ENCODE measurements at places on chromosomes 7 and 10.

GRCh38 chr7:35512716-35513115 is 182.2 kb downstream of the HERPUD2 start:
- no peak for DNase-seq

- DNase-seq: no peak
Observed at GRCh38 chr7:42292991-42293521, 56.0 kb upstream of the GLI3 start.

DNA sequence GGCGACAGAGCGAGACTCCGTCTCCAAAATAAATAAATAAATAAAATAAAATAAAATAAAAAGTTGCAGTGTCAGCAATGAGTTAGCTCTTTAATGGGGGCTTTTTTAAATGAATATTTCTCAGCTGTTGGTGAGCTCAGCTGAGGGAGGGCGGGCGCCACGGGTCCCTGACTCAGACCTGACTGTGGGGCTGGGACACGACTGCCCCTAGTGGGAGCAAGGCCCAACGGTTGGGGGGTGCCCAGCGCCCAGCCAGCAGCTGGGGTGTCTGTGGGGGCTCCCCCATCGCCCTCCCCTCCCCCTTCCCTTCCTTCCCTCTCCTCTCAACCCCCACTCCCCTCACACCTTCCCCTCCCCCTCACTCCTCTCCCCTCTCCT is 46.6 kb downstream of the PWWP2B start:
- peak; percentile 78 for DNase-seq

GRCh38 chr7:151167197-151167961 is at the start of gene GBX1:
Gene GBX1, minus strand, starts transcription at chr7:151167694. Its CDS starts 146 bp downstream, at chr7:151167548.
- no peak for DNase-seq

DNA sequence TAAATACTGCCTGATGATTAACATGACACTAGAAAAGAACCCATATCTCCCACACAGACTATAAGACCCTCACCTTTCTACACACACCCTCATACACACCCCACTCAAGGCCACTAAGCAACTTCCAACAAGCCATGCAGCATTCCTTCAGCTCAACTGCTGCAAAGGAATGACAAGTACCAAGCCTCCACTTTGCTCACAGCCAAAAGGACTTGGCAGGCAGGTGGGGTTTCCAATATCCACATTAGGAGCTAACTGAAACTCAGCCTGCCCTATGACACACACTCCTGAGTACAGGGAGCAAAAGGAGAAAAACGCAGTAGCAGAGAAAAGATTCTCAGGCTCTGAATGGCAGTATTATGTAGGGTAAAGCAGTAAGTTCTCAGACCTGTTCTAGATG is 13.4 kb downstream of the USP54 start:
- no peak for DNase-seq

- DNase-seq: no peak
Observed at GRCh38 chr7:113247198-113247597, 128.8 kb upstream of the SMIM30 start.

GRCh38 chr7:135369405-135369804 is 135.8 kb downstream of the STRA8 start:
- DNase-seq: no peak

GRCh38 chr10:128306966-128307365 is 180.7 kb upstream of the MKI67 start:
- no peak for DNase-seq

DNA sequence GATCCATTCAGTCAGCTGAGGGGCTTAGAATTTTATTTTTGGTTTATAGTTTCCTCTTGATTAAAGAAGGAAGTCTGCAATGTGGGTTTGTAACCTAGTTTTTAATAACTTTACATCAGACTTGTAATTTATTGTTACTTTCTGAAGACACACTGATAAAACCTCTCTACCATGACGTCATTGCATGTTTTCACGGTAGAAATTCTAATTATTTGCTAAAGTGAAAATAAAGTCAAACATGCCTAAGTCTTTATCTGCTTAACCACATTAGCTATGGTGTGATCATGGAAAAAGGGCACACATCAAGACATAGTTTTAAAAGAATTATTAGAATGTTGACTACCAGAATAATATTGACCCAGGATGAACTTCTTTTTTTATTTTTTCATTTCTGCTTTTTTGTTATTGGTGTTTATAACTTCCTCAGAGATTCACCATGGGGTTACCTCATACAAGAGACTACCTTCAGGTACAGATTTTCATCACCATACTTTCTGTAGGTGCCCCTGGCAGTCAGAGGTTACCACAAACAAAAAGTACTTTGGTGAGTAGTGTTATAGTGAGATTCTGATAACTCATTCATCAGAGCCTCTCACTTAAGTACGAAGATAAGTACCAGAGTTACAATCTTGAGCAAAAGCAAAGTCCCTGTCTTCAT is 7.0 kb upstream of the PANK1 start:
- no peak for DNase-seq

DNA sequence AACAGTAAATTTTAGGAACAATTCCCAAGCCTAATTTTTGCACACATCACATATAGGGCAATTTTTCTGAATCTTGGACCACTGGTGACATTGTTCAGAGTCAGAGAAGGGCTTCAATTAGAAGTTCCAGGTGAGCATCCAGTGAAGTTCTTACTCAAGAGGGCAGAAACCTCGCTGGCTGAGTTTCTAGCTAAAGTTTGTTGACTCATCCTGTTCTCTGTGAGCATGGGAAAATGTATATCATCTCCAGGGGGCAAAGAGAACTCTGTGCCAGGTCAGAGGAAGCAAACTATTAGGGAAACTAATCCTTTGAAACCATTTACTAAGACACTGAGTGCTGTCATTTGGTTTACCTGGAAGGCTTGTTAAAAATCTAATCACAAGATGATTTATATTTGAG is 695.6 kb upstream of the IGFBP3 start:
- no peak for DNase-seq

GRCh38 chr7:134513169-134513752 is 14.1 kb upstream of the AKR1B10 start:
- peak; percentile 25 for DNase-seq

DNA sequence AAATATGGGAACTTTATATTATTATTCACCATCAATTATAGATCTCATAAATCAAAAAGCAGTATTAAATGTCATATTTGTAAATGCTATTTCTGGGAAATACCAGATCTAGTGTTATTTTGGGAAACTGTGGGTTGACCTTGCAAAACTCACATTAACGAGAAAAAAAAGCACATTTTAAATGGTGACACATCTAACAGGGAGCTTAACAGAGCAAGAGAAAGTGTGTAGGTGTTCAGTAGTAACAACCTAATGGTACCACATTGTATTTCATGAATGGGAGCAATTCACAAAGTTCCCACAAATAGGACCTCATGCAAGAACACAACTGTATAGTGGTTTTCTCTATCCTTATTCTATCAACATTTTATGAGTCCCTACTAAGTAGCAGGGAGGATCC is 26.2 kb upstream of the HDAC9 start:
- no peak for DNase-seq

DNA sequence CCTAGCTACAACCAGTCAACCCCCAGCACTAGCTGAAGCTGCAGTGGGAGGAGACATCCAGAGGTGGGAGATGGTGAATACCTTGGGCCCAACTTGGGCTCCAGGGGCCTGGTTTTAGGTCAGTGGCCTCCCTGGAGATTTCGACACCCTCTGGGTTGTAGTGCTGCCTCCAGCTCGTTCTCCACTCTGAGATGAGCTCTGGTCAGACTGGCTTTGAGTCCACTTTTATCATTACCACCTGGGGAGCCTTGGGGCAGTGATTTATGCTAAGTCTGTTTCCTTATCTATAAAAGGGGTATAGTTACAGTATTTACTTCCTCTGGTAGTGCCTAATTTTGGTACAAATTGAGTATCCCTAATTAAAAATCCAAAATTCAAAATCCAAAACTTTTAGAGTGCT is 22.8 kb downstream of the PPIA start:
- no peak for DNase-seq

DNA sequence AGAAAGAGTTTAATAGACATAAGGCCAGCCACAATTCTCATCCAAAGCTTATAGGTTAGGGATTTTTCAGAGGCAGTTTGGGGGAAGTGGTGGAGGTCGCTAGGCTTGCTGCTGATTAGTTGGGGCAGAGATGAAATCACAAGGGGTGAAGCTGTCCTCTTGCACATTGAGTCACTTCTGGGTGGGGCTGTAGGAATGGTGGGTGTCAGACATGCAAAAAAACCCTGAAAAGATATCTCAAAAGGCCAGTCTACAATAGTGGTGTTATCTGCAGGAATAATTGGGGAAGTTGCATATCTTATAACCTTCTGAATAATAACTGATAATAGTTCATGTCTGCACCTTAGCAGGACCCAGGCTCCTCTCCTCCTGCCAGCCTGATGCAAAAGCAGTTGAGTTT is 2.1 kb downstream of the FAM24B start:
- DNase-seq: no peak

DNA sequence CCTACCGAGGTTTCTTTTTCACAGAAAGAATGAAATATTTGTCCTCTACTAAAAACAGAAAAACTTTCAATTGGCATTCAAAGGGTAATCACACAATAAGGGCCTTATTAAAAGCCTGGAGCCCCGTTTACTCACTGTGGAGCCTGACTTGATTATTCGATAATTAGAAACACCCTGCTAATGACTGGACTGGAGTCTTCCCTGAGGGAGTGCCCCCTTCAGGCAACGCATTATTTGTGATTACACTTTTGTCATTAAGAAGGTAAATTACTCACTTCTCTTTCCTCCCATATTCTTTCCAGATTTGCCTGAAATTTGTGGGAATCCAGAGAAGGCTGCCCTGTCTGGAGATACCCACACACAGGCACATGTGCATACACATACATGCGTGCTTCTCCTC is 444.2 kb upstream of the NPVF start:
- no peak for DNase-seq

GRCh38 chr7:54860843-54861242 is 101.8 kb upstream of the SEC61G start:
- DNase-seq: no peak

- no peak for DNase-seq
Observed at GRCh38 chr10:99660662-99661376, 1.5 kb downstream of the ENTPD7 start.

DNA sequence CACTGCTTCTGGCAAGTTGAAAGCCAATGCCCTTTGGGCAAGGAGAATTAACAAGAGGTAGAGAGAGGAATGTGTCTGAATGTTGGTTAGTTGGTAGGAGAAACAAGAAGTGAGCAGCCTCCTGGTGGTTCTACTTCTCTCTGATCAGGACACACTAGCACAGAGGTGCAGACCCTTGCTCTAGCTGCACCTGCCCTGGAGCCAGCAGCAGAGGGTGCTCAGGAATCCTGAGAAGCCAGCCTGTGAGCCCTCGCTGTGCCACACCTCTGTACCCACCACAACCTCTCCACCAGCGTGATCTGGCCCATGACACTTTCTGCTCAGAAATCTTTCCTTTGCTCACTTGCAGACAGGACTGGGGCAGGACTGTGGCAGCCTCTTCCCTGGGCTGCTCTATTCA is 364.7 kb downstream of the RPS24 start:
- DNase-seq: no peak

DNA sequence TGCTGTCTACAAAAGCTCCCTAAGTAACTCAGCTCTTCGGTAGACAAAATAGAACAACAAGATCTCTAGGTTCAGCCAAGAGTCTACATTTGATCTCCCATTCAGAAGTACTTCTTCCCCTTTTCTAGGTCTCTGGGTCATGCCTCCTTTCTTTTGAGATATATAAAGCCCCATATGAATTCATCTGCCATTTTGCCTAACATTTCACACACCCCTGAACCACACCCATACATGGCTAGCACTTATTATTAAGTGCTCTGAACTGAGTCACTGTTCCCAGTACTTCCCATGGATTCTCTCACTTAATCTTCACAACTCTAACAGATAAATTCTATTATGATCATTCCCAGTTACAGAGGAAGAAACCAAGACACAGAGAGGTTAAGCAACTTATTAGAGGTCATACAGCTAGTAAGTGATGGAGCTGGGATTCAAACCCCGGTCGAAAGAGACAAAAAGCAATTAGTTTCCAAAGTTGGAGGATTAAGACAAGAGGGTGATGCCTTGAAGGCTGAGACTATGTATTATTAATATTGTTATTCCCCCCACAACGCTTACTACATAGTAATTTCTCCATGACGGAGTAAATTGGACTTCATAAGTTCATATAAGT is 17.3 kb downstream of the MYOF start:
- no peak for DNase-seq

DNA sequence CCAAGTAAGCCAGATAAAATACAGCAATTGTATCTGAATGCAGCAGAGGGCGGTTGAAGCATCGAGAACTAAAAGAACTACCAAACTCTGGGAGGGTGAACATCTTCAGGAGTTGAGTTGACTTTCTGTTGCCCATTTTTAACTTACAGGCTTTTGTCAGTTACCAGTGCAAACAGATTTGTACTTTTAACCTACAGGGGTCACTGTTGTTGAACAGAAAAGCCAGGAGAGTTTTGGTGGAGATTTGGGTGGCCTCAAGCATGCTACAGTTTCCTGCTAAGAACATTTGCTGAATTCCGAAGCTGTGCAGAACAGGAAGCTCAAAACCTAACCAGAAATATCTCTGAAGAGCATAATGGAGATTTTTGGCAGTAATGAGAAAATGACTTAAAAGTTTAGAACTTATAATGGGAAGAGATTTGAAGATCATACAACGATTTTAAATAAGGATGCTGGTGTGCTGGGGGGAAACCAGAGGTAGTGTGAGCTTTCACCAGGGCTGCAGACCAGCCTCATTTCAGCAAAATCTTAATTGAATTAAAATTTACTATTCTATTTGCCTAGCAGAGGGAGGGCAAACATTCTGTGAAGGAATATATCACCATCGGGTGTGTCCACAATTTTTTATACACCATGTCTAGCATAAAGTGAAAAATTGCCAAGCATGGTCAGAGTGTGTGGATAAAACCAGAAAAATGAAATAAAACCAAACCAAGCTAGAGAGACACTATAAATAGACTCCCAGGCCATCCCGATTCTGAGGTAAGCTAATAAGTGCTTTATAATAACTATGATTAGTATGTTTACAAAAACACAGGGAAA is 208.6 kb upstream of the CCDC6 start:
- no peak for DNase-seq

DNA sequence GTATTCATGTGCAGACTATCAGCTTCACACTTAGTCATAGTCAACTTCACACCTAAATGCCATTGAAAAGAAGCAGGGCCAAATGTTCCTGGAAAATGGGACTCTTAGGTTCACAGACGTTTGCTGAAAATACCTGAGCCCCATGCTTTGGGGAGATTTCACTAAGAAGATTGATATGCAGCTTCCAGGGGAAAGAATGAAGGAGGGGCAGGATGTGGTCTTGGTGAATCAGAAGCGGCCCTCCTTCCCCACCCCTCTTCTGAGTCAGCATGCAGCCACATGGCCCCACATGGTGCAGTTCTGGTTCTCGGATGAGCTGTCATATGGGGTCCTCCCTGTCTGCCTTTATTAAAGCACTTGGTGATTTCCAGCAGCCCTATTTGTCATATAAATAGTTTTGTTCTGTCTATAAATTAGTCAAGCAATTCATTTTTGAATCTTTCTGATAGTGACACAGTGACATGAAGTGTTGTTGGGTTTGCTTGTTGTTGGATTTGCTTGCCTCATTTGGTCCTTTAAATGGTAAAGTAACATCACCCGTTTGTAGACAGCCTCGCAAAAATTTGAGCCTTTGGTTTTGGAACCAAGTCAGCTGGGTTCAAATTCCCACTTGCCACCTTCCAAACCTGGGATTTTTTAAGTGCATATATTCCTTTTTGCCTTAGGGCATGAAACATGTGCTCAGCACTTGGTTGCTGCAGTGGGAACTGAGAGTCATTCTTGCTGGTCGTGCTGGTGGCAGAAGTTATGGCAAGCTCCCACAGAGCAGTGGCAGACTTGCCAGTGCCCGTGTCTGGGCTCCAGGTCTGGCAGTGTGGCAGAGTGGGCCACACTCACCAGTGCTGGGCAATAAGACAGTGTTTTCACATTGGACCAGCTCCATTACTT is 68.1 kb upstream of the CDK6 start:
- DNase-seq: peak; percentile 93

GRCh38 chr7:74475243-74475986 is 21.7 kb downstream of the GTF2IRD1 start:
- no peak for DNase-seq

Measured in stimulated activated CD4-positive, alpha-beta T cell treated with anti-CD3 and anti-CD28 coated beads, Interleukin-4, amount 100 ng/mL, for 24 hours (primary cell).